Memory B cell (primary cell): ENCODE measurements at places on chromosomes 2 and 18.

DNA sequence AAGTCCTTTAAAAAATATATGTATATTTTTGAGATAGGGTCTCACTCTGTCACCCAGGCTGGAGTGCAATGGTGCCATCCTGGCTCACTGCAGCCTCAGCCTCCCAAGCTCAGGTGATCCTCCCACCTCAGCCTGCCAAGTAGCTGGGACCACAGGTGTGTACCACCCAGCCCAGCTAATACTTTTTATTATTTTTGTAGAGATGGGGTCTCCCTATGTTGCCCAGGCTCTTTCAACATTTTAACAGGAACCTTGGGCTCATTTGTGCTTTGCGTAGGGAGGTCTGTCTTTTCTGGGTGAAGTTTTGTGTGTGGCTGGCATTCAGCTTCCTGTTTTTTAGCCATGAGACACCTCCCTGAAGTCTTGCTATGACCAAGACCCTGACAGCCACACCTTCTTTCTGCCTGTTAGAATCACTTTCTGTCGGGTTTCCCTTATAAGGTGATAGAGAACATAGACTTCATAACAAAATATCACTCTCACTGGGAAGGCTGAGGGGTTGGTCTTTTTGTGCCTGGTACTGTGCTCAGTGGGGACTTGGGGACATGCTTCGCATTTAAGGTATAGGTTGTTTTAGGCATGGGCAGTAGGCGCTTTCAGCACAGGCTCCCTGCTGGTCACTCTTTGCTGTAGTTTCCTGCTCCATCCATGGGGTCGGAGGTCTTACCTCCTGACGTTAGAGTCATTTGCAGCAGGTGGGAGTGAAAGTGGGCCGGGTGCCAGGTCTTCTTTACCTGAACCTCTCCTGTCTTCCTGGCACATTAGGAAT, 3.4 kb downstream of the RAB31 start:
- DNase-seq: peak; percentile 57

- DNase-seq: no peak
Observed at GRCh38 chr2:96236882-96237281, 28.3 kb upstream of the STARD7 start.

GRCh38 chr2:171492664-171493063, 29.6 kb upstream of the CYBRD1 start:
- DNase-seq: no peak

- no peak for DNase-seq
Observed at GRCh38 chr2:214781226-214781625, 28.3 kb downstream of the BARD1 start.
